ENCODE measurements at places on chromosomes 4 and X.

DNA sequence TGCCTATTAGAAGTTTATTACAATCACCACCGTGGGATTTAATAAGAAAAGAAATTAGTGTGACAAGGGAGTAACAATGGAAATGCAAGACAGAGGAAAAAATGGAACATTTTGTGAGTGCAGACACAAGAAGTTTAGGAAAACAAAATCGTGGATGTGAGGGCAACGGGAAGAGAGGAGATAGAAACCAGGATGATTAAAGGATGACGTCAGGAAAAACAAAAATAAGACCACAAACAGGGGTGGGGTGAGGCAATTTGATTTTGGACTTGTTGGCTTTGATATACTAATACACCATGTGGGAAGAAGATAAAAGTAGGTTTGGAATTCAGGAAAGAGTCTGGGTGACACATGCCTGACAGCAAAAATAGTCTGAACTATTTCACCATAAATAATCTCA is 38.2 kb upstream of the GPM6A start:
- DNase-seq = no peak

DNA sequence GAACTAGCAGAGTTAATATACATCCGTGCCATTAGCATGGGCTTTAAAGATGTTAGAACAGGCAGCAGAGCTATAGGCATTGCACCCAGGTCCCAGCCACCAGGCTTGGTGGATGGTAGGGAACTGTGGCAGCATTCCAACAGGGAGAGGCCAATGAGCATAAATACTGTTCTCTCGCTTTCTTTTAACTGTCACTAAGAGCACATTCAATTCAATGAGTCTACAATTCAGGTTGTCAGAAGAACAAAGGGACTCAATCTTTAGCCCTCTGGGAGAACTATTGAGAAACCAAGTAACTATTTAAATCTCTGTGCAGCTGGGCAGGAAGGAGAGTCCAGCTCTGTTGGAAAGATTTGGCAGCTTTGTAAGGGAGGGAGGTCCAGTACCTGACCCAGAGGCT is 165.6 kb downstream of the CHIC1 start:
- no peak for DNase-seq

DNA sequence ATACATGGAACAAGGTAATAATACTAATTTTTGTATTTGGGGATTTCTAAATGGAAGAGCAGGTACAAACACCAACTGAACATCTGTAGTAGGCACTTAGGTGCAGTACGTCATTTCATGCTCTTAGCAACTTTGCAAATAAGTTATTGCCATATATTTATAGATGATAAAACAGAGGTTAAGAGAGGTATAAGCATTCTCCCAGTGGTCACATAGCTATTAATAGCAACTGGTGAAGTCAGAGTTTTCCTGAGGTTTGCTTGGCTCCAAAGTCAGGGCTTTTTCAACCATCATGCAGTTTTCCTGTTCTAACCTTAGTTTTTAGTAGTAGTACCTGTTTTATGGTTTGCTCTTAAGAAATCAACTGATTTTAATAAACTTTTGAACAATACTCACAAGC is 10.9 kb downstream of the ARHGEF38 start:
- DNase-seq = no peak

DNA sequence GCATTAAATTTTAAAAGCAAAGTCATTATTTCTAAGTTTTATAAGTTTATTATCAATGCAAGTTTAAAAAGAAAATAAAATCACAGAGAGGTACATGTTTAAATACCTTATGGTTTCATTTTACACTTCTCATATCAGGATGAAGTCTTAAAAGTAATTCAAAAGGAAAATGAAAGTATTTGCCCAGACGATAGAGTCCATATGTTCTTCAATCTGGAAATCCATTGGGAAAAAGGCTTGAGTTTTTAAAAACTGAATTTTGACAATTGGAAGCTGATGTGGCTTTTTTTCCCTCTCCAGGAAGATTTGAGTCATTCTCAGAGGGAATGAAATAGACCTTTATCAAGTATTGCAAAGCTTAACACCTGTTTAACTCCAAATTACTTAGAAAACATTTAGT is 37.1 kb downstream of the MAB21L2 start:
- no peak for DNase-seq

GRCh38 chrX:135973025-135973547 is 702 bp downstream of the MMGT1 start:
- no peak for DNase-seq

DNA sequence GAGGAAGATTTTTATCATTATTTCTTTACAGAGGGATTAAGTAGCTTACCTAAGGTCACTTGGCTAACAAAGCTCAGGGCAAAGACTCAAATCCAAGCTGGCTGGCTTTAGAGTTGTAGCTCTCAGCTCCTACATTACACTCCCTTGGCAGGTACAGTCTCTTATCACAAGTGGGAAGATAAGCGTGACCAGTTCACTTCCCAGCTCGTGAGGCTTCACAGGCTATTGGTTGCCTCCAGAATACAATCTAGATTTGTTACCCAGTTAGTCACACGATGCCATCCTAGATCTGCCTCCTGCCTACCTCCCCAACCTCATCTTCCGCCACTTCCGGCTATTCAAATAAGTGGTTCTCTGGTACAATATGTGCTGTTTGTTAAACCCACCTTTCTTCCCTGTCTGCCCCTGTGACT is 3.7 kb downstream of the MMRN1 start:
- DNase-seq = no peak

DNA sequence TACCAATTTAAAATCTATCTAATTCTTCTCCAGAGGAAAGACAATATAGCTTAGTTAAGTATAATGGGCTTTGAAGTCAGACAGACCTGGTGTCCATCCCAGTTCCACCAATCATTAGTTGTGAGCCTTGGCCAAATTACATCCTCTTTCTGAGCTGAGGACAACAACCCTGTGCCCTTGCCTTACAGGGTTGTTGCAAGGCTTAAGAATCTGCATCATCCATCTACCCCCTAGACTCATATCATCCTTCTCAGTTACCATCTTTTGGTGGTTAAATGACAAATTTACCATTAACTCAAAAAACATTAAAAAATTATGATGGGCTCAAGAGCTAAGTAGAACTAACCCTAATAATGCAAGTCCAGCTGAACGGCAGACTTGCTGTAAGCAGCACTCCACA is 51.6 kb downstream of the NAP1L5 start:
- no peak for DNase-seq

DNA sequence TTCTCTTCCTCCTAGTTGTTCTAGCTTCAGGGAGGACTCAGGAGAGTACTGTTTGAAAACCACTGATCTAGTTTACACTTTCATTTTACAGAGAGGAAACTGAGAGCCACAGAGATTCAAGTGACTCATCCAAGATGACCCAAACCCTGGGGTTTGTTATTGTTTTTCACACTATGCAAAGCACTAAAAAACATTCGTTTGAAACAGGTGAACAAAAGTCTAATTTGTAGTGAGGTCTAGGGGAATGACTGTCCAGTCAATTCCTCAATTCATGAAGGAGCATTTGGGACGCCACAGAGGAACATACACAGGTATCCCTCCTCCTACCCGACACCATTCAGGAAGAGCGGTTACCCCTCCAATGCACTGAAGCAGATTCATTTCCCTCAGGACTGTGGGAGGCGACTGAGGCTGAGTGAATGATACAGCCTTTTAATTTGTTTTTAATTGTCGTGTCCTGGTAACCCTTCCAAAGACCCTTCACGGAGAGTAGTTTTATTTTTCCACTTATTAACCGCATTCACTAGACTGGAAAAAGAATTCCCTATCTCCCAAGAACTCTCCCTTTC is 30.3 kb downstream of the TLR10 start:
- DNase-seq = no peak

GRCh38 chr4:11153171-11153750 is 275.4 kb downstream of the HS3ST1 start:
- no peak for DNase-seq

GRCh38 chr4:63218856-63219255 is 1190.4 kb downstream of the TECRL start:
- DNase-seq = no peak

GRCh38 chrX:121456315-121456714 is 408.9 kb downstream of the GLUD2 start:
- DNase-seq = no peak

GRCh38 chr4:131459430-131460101 is 1689.5 kb upstream of the PCDH10 start:
- DNase-seq = no peak

GRCh38 chr4:158122501-158122900 is 50.3 kb downstream of the GASK1B start:
- no peak for DNase-seq

GRCh38 chr4:176309046-176309445 is 10.7 kb upstream of the SPCS3 start:
- no peak for DNase-seq

- no peak for DNase-seq
Measured at GRCh38 chr4:47641755-47642154, 156.7 kb downstream of the ATP10D start.

GRCh38 chrX:16113978-16114565 is 9.3 kb upstream of the GRPR start:
- DNase-seq = no peak

- DNase-seq = no peak
Measured at GRCh38 chr4:158860856-158861255, 92.0 kb downstream of the FNIP2 start.

DNA sequence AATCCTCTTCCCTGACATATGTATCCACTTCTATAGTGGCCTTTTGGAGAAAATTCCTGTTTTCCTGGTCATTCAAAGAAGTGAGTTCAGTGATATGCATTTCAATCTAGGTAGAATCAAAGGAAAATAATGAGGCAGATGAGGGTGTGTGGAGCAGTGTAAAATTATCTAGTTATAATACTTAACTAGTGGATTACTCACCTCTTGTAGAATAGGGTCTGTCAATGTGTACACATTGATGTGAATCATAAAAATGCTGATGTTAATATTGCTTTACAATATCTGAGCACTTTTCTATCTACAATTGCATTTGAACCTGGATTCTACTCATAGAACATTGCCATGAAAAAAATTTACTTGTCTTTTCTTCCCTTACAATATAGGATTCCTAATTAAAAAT is 293.5 kb downstream of the GBA3 start:
- DNase-seq = no peak

DNA sequence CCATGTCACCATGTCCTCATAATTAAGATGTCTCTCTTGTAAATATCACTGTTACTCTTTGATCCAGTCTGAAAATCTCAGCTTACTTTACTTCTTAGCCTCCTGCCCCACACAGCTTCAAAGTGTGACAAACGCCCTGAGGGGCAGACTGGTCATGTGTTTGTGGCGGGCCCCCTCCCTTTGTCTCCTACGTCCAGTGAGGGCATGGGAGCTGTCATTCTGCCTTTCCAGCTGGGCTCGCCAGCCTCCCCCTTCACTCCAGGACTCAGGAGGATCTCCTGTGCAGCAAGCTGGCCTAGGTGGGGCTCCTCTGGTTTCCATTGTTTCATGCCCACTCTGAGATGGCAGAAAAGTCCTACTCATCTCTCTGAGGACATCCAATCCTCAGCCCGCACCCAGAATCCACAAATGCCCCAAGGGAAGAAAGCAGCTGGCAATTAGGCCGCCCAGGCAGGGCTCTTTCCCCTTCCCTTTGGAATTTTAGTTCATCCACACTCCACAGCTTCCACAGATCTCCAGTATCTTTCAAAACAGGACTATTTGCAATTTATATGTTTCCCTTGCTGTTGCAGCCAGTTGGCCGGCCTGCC is 86.4 kb upstream of the C4orf50 start:
- no peak for DNase-seq

GRCh38 chr4:160928482-160928881 is 1235.3 kb downstream of the FSTL5 start:
- DNase-seq = no peak

DNA sequence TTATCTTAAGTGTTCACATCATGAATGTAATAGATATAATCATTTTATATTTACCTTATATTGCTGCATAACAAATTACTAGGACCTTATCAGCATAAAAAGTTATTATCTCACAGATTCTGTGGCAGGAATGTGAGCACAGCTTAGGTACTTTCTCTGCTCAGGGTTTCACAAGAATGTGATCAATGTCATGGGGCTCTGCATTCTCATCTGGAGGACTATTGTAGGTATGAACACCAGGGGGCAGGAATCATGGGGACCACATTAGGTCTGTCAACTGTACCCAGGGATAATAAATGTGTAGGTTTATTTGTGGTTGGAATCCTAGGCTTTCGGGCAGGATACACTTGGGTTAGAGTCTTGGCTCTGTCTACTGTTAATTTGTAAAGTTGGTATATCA is 519.2 kb downstream of the ARAP2 start:
- no peak for DNase-seq

DNA sequence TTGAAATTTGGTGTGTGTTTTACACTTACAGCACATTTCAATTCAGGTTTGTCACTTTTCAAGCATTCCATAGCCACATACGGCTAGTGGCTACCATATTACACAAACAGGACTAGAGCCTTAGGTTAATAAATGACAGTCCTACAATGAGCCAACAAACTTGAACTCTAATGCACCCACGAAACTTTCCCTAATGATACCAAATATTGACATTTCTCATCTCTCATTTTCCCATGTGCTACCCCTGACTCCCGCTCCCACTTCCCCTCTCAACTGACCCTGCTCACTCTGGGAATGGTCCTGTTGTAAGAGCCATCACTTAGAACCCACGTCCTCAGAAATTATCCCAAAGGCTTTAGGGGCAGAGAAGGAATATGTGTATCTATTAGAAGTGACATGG is 4.9 kb upstream of the TLR10 start:
- DNase-seq = no peak

DNA sequence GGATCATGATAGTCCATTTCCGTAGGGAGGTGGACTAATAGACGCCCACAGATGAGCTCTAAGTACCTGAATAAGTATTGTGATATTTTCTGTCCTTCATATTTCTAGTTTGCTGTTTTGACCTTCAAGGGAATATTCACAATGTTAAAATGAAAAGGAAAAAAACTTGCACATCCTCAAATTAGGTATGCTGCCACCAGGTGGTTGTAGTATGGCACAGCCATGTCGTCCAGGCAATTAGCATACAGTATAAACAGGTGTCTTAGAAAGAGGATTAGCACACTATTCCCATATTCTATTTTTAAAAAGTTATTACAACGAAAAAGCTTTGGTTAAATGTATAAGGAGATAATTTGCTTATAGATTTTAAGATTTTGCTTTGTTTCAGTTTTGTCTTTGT is 802.0 kb downstream of the RPA4 start:
- DNase-seq = no peak

DNA sequence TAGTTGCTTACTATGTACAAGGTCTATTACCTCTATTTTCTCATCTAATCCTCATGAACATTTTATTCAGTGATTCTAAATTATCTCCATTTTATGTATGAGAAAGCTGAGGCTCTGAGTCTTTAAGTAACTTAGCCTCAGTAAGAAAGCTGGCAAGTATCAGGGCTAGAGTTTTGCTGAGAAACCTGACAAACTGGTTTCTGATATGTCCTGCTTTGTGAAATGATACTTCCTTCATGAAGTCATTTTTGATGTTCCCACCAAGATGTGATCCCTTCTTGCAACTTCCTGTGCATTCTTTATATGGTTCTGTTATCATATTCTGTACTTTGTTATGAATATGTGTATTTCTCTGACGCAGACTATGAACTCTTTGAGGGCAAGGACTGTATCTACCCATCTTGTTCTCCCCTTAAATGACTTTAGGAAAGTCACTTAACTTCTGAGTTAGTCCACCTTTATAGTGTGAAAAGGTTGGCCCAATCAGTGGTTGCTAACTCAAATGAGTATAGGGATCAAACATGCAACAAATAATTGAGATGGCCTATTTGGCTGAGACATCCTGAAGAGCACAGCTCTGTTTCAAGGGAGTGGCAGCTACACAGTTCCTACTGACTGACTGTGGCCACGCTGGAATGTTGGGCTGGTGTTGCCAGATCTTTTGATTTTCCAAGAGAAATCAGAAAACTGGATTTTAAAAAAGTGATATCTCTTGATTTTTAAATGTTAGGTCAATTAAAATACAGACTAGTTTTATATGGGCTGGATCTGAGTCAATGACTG is 127.9 kb upstream of the AMOT start:
- DNase-seq = no peak

GRCh38 chr4:8726344-8726851 is 133.8 kb downstream of the CPZ start:
- DNase-seq = no peak

Measured in effector CD8-positive, alpha-beta T cell (primary cell).